Cardiac septum (tissue), 1 donor: ENCODE measurements at places on chromosomes 3 and 15. TPM values are rescaled to one million over a fixed set of nuclear protein-coding genes. Genes with fewer than 3 reads are reported as not detected.

GRCh38 chr3:133506215-133506901 is 67.1 kb upstream of the CDV3 start:
- DNase-seq: no peak

ZNF80 gene
- total RNA-seq: not detected

- no peak for DNase-seq
These were observed 147.5 kb downstream of the FILIP1L start for GRCh38 chr3:99966662-99967416.

ANKRD34C gene
- total RNA-seq: 0.78 TPM

GRCh38 chr15:70301396-70301795 is 203.7 kb upstream of the TLE3 start:
- DNase-seq: no peak

GRCh38 chr15:63972801-63973200 is 73.5 kb downstream of the DAPK2 start:
- DNase-seq: no peak
